Cortex of kidney (tissue), 1 donor: ENCODE measurements at places on chromosomes 4 and X.

- no peak for DNase-seq
Measured at GRCh38 chr4:72391281-72391680, 177.7 kb downstream of the ADAMTS3 start.

DNA sequence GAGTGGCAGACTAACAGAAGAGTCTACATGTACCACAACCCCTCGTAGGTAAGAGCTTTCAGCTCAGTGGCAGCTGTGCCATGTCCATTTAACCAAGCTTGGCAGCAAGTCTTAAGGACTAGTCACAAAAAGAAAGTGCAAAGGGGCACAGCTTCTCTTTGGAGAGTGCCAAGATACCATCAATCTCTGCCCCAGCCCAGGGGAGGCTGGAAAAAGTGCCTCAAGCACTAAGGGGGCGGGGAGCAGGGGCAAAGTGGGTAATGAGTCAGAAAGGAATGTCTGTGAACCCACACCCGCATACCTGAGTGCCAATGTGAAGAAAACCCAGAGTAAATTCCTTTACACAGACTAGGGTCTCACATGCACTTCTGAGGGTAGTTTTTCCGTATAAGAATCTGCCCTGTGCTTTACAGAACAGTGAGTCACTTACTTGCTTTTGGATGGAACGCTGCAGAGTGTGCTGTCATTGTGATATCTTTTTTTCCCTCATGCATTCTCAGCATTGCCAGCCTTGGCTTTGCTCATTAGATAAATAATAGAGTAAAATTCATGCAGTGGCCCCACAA is 219.8 kb downstream of the ZNF674 start:
- DNase-seq, result no peak

DNA sequence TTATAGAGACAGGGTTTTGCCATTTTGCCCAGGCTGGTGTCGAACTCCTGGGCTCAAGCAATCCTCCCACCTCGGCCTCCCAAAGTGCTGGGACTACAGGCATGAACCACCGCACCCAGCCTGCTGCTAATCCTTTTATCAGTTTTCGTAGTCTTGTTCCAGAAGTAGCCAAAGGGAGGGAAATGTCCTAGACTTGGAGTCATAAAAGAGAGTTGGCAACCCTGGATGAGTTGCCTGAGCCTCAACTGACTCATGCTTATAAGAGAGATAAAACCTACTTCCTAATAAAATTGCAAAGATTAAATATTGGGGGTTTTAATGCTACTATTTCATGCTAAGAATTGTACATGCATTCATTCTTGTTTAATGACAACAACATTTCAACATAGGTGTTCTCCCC is 44.3 kb downstream of the CD40LG start:
- DNase-seq, result no peak

DNA sequence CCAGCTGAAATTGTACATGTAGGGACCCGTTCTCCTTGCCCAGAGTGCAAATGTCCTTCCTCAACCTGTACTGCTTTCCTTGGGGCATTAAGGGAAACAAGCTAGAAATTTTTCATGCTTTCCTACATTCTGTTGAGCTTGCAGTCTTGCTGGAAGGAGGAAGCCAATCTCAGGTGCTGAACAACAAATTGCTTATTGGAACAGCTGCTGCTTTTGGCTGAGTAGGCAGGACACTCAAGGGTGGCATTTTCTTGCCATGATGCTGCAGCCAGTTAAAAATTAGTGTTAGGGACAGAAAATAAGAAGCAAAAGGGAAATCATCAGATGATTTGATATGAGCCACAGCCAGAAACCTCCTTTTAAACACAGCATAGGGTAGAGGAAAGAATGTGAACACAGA is 223.7 kb downstream of the QDPR start:
- no peak for DNase-seq

- no peak for DNase-seq
Measured at GRCh38 chr4:82561786-82562563, at the start of gene TMEM150C. TSS of gene TMEM150C (minus strand) at chr4:82561988. CDS start at chr4:82504657, 57,331 bp downstream.

DNA sequence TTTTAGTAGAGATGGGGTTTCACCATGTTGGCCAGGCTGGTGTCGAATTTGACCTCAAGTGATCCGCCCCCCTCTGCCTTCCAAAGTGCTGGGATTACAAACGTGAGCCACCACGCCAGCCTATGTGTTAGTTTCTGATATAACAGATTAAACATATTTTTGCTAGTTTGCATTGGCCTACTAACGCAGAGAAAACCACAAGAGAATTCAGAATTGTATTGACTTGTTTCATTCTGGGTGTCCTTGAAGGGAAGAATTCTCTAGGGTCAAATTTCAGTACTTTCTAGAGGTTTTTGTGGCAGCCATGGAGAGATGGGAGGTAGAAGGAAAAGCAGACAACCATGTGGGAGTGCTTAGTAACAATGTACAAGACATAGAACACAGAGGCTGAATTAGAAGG is 46.1 kb upstream of the BMPR1B start:
- no peak for DNase-seq

DNA sequence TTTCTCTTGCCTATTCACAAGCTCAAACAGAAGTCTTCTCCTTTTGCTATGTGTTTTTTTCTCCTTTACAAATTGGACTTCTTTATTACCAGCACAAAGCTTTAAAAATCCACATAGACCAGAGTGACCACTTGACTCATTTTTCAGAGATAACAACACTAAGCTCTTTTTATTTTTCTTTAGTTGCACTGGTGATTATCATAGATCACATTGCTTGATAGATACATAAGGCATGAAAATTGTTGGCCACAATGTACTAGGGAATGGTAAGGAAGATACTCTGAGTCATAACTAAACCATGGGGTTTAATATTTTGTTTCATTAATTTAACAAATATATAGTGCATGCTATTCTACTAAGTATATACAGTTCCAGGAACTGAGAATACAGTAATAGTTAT is 159.0 kb downstream of the GASK1B start:
- DNase-seq, result no peak

DNA sequence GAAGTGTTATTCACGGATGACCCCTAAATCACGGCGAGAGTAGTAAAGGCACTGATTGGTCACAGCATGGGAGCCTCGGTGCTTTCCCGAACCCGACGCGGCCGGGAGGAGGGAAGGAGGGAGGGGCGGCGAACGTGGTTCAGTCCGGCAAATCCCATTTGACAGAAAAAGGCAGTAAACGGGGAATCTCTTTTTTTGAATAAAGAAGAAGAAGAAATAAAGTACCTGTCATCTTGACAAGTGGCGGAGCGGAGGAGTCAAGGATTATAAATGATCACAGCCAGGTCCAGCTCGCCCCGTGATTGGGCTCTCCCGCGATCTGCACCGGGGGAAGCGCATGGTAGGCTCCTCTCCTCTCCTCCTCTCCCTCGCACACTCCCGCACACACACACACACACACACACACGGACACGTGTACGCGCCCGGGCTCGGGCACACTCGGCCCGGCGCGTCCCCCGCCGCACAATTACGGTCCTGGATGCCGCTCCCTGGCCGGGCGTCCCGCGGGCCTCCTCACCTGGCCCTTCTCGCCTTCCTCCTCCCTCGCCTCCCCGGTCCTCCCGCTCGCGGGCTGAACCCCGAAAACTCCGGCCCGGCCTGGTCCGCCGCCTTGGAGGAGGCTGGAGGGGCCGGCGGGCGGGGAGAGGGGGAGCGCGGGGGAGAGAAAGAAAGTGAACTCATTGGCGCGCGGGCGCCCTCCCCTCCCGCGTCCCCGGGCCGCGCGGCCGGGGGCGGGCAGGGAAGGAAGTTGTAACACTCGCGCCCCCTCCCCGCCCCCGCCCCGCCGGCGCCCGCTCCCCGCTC is 99.2 kb upstream of the TENM3 start:
- no peak for DNase-seq

GRCh38 chrX:137428766-137429591 is 136.9 kb upstream of the ZIC3 start:
- no peak for DNase-seq

DNA sequence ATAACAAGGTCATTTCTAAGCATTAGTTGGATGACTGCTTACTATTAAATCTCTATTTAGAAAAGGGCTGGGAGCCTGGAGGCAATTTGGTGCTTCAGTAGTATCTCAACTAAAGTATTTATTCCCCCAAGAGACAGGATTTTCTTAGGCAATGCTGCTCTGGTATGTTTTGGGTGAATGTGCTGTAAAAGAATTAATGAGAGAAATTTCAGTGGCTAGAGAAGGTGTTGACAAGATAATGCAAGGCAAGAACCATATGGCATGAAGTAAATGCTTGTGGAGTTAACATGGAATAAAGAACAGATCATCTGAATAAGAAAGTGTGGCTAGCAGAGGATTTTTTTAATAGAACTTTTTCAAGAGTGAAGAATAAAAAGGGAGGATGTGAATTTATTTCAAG is 3.9 kb downstream of the CYP2U1 start:
- DNase-seq, result no peak

- DNase-seq, result no peak
Measured at GRCh38 chr4:129014566-129015509, 78.5 kb downstream of the SCLT1 start.

GRCh38 chr4:7309636-7310390 is 117.5 kb downstream of the SORCS2 start:
- no peak for DNase-seq

DNA sequence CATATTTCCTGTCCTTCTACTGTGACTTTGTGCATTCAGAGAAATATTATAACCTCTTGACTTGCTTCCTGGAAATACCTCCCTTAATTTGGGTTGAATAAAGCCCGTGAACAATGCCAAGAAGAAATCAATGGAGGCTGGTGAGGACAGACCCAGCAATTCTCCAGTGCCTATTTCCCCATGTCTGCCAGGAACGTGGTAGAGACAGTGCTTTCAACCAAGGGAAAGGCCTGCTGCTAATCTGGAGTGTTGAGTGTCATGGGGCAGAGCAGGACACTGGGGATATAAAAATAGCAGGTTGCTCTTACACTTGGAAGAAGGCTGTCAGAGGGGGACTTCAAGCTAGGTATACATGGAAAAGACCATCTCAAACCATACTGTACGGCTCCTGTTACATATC is 19.9 kb downstream of the TSC22D3 start:
- DNase-seq, result no peak

DNA sequence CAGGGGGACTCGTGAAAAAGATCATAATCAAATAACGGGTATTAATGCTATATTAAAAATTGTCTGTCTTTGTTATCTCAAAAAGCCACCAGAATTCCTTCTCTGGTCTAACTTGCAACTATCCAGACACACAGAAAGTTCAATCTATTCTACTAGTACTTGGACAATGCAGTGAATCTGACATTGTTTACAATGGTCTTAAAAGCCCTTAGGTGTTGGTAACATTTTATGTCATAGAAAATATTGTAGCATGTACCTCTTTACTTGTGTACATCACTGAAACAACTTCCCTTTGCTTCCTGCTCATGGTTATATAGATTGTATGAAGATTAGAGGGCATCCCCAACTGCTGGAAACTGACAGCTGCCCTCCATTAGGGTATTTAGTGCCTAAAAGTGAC is 71.1 kb upstream of the PPP3CA start:
- no peak for DNase-seq
